ENCODE measurements at places on chromosomes 7 and 10. TPM values are rescaled to one million over a fixed set of nuclear protein-coding genes. Genes with fewer than 3 reads are reported as not detected.

The SOSTDC1 gene
- not detected for total RNA-seq

The INTS1 gene
- 120 TPM for total RNA-seq

- no peak for DNase-seq
Observed at GRCh38 chr7:51278797-51279196, 37.8 kb downstream of the COBL start.

The ADIRF gene
- total RNA-seq = 1.4 TPM

DNA sequence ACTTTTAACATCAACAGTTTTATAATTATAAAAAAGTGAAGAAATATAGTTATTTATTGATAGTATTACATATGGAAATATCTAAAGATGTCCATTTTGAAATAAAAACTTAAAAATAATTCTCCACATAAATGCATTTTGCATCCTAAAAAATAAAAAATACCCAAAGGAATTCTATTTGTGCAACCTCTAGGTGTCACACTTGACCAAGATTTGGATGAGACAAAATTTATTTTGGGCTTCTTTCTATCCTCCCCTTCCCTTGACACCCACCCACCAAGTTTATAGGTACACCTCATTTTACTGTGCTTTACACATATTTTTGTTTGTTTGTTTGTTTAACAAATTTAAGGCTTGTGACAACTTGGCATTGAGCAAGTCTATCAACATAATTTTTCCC is 3.3 kb upstream of the THSD7A start:
- no peak for DNase-seq

DNA sequence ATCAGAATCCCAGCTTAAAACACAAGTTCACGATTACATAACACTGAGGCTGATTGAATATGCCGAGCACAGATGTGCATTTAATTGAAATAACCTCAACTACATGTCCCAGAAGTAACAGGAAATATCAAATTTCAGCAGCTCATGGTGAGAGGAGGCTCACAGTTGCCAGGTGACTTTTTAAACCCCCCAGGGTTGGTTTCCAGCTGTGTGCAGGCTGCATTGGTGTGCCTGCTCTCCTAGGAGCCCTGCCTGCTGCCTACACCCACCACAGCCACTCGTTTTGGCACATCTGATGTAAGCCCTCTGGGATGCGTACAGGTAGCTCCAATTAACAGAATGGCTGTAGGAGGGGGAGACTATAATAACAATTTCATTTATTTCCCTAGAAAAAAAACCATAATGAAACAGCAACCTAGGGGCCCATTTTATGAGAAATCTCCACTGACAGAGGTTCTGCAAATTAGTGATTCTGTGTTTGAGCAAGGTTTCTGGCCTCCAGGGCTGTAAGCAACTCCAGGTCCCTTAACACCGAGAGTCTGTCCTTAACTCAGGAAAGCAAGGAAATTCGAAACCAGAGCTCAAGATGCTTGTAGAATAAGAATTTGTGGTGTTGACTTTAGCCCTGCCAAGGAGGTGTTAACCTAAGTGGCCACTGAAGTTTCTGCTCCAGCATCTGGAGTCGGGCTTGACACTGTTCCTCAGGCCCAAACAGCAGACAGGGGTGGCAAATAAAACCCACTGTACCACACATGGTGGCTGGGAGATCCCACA is 161.9 kb downstream of the BMPER start:
- DNase-seq = no peak

The HNRNPH3 gene
- 217 TPM for total RNA-seq

The OR9A2 gene
- total RNA-seq = not detected

- DNase-seq = peak; percentile 61
Observed at GRCh38 chr10:116836902-116837523, 12.3 kb upstream of the ENO4 start.

DNA sequence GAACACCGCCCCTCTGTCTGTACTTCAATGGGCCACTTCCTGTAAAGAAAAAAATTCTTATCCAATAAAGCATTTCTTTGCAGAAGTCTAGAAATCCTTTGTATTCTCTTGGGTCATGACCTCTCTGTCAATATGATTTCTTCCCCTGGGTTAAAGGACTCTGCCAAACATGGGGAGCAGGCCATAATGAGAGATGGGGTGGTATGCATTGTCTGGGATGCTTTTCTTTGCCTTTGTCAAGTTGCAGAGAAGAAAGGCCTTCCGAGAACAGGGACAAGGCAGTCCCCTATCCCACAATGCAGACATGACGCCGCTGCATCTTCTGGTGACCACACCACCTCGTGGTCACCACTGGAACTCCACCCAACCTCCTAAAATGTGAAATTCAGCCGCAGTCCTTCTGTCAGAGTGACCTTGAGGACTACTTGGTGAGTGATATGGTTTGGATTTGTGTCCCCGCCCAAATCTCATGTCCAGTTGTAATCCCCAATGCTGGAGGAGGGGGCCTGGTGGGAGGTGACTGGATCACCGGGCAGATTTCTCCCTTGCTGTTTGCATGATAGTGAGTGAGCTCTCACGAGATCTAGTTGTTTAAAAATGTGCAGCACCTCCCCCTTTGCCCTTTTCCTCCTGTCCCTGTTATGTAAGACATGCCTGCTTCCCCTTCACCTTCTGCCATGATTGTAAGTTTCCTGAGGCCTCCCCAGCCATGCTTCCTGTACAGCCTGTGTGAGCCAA is 15.2 kb upstream of the FRMPD2 start:
- peak; percentile 93 for DNase-seq

GRCh38 chr7:46168671-46169383 is 247.8 kb upstream of the IGFBP3 start:
- DNase-seq = no peak

DNA sequence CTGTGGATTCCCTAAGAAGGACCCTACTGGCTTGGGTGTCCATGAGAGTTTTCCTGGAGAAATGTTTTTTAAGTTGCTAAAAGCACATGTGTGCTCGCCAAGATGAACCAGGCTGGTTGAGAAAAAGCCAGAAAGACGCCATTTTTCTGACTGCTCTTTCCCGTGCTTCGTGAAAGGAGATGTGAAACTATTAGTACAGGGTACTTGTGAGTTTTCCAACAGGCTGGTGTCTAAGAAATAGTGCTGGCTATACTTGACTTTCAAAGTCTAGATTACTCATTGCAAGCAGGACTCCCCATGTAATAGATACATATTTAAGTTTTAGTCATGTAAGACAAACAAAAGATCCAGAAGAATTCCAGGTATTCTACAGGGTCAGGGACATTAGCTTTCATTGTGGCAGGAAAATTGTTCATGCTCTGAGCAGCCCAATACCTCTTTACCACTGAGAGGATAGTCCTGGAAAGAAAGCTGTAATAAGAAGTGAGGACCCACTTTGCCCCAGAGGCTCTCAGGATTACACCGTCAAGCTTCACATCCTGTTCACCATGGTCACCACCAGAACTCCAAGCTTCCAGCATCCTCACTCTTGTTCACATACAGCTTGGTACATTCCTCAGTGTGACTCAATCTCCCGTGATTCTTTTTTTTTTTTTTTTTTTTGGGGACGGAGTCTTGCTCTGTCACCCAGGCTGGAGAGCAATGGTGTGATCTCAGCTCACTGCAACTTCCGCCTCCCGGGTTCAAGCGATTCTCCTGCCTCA is 43.8 kb upstream of the ICA1 start:
- no peak for DNase-seq

- no peak for DNase-seq
Observed at GRCh38 chr10:28800144-28800543, 122.8 kb downstream of the BAMBI start.

- DNase-seq = no peak
Observed at GRCh38 chr10:114559636-114560035, 98.4 kb downstream of the ABLIM1 start.

DNA sequence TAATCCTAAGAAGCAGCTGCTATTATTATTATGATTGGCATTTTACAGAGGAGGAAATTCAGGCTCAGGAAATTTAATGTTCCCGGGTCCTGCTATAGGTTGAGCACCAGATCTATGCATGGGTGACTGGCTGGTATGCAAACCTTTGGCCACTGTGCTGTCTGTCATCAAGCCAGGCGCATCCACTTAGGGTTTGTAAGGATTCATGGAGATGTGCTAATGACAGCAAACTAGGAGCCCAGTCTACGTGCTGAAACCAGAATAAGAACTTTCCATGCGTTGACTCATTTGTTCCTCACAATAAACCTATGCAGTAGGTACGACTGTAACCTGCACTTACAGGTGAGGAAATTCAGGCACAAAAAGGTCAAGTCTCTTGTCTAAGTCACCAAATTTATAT is 64.5 kb upstream of the ZMIZ1 start:
- no peak for DNase-seq

The CYP3A5 gene
- total RNA-seq = 0.38 TPM

- DNase-seq = peak; percentile 80
Observed at GRCh38 chr10:48535416-48536155, 69.3 kb downstream of the ARHGAP22 start.

DNA sequence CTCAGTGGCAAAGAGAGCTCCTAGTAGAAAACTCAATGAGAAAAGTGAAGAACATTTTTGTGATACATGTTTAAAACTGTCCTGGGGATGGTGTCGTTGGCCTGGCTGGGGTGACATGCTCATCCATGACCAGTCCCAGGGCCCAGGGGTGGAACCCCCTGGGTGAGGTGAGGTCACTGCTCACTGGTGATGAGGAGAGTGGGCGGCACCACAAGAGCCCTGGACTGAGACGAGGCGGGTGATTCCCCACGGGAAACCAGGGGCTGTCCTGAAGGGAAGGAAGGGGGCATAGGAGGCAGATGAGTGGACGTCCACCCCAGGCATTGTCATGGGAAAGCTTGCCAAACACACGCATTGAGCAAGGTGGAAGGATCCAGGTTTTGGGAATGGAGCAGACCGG is 54.6 kb downstream of the HTR5A start:
- DNase-seq = peak; percentile 22

- no peak for DNase-seq
Observed at GRCh38 chr10:21092683-21093524, 195.8 kb upstream of the NEBL start.

DNA sequence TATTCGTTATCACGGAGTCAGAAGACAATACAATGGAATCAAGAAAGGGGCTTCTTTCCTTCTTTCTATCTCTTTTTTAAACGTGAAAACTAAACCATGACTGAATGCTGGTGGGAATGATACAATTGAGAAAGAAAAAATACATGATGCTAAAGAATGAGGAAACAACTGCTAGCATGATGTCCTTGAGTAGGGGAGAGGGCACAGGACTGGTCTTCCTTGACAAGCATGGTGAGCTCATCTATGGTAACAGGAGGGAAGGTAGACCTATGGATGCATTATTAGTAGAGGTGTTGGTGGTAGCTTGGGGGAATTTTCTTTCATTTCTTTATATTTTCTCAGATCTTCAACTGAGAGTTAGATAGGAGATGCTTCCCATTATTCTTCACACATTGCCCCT is 88.9 kb upstream of the COL1A2 start:
- DNase-seq = no peak

- no peak for DNase-seq
Observed at GRCh38 chr10:17561111-17561510, 56.1 kb downstream of the HACD1 start.

GRCh38 chr7:114653364-114654088 is 238.9 kb downstream of the FOXP2 start:
- no peak for DNase-seq

DNA sequence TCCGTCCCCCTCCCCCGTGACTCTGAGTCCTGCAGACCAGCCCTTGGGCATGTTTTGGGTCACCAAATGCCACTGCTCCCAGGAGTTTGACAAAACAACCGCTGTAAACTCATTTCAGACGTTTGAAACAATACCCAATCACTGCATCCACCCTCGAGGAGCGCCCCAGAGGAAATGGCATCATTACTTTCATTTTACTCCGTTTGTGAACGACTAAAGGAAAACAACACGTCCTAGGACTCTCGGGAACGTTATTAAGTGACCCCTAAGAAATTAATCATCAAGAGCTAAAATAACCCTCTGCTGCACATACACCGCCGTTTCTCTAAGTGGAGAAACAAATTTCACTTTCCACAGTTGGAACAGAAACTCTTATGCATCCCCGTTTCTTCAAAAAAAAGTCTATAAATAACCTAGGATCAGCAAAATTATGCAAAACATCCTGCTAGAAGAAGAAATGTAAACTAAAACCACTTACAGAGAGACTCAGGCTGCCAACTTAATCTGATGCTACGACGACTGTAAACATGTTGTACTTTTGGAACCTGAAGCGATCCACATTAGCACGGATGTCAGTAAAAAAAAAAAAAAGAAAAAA is 109.9 kb upstream of the EFCAB10 start:
- peak; percentile 72 for DNase-seq

DNA sequence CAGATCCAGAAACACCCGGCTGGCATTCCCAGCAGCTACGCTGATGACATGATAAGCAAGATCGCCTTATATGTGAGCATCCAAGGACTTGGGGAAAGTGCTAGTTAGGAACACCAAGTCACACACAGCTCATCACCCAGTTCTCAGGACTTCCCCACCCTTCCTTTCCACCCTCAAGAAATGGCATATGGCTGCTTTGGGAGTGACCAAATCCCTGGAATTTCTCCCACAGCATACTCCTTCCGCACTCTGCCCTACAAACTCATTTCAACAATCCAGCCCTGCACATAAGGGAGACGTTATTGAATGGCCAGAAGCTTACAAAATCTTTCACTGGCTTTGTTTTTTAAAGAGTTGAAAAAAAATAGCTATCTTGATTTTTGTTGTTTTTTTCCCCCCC is 4.2 kb downstream of the ITIH5 start:
- no peak for DNase-seq

- peak; percentile 37 for DNase-seq
Observed at GRCh38 chr10:79061441-79062315, 7.1 kb upstream of the ZMIZ1 start.

The CRPPA gene
- 4.2 TPM for total RNA-seq

DNA sequence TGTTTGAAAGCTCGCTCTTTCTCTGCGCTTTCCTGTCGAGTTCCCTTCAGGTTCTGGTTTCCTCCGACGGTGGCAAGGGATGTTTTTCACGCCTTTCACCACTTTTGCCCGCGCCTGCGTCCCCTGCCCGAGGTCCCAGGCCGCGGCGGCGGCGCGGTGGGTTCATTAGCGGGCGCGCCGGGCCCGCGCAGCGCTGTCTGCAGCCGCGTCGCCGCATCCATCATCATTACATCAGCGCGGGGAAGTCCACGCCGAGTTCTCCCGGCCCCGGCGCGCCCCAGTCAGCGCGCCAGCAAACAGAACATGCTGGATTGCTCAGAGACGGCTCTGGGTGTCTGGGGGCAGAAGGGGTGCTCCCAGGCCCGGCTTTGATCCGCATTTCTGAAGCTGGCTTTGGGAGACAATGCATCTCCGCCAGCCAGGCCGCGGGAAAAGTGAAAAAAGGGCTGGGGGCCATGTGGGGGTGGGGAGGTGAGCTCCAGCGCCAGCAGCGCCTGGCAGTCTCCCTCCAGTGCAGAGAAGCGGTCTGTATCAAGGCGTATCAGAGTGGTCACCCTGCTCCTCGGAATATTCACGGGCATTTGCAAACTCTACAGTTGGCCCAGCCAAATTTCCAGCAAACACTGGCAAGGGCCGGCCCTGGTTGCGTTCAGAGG is 8.9 kb downstream of the GLI3 start:
- peak; percentile 79 for DNase-seq

GRCh38 chr10:76433161-76434005 is 1002.0 kb downstream of the LRMDA start:
- peak; percentile 80 for DNase-seq

The LRIT1 gene
- total RNA-seq = not detected
